ENCODE measurements at places on chromosomes 1 and 21.
A peak's percentile ranks its signal among the peaks of the same experiment; 100 is the strongest.

DNA sequence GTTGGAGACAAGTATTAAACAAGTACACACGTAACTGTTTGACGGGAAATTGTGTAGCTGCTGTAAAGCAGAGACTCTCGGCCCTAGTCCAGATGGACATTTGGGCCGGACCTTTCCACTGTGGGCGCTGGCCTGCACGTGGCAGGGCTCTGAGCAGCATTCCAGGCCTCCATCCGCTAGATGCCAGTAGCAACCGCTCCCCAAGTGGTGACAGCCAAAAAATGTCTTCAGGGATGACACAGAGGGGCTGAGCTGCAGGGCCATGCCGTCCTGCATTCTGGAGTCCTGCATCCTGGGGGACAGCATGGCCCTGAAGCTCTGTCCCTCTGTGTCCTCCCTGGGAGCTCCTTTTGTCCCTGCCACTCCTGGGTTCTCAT lies 24.8 kb downstream of the A3GALT2 start:
- DNase-seq: no peak

DNA sequence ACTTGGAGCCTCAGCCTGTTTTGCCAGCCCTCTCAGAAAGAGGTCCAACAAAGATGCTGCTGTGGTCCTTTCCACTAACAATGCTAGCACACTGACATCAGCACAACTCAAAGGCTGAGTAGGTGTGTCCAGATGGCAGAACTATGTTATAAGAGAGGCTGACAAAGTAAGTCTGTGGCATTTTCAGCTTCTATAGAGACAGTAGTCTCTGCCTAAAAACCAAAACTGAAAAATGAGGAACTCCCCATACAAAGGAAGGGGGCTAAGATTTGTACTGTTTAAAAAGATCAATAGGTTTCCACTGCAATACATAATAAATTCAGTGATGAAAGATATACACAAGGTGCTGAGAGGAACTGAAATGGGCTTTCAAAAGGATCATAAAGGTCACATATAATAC lies 12.3 kb downstream of the ERO1B start:
- DNase-seq: no peak

DNA sequence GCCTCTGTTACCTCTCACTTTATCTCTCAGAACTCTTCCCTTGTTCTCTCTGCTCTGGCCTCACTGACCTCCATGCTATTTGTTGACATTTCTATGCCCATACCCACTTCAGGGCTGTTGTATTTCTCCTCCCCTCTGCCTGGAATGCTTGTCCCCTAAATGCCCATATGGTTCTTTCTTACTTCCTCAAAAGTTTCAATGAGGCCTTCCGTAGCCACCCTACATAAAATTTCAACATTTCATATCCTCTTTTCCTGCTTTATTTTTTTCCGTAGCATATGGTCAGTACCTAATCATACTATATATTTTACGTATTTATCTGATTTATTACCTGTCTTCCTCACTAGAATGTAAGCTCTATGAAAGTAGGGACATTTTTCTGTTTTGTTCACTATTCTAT lies 47.1 kb upstream of the ZYG11A start:
- no peak for DNase-seq

- peak; percentile 16 for DNase-seq
These were observed 1015.4 kb downstream of the AMY1C start for GRCh38 chr1:104765085-104765484.

DNA sequence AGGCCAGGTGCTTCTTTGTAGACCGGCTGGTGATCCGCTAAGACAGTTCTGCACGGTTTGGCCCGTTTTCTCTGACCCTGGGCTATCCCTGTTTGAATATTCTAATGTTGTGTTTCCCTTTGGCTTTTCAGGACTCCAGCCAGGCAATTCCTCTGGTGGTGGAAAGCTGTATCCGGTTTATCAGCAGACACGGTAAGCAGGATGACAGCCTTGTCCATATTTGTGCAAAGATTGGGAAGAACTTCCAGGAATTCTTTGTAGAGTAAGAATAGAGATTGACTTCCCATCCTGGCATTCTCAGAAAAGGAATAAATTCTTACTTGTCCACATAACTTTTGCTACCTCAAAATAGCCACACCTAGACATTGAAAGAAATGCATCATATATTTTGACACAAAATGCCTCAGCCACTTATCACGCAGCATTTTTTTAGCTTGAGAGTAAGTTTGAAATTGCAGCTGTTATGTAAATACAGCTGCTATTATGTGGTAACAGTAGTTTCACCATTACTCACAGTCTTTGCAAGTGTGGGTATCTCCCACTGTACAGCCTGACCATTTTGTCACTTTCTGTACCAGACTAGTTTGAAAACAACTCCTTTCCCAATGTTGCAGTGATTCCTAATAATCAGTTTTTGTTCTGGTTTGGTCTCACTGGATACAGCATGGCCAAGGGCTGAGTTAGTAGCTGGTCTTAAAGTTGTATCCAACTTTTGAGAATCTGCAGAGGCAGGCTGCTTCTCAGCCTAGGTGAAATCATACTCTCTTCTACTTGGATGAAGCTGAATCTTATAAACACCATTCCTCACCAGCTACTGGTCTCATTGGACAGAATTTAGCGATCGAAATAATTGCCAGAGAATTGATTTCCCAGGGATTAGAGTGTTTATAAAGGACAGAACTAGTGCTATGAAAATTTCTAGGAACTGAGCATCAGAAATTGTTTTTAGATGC lies 40.0 kb upstream of the IKBKE start:
- DNase-seq: no peak

GRCh38 chr1:94416901-94417727 lies 1.1 kb upstream of the ABCD3 start:
- DNase-seq: peak; percentile 89

DNA sequence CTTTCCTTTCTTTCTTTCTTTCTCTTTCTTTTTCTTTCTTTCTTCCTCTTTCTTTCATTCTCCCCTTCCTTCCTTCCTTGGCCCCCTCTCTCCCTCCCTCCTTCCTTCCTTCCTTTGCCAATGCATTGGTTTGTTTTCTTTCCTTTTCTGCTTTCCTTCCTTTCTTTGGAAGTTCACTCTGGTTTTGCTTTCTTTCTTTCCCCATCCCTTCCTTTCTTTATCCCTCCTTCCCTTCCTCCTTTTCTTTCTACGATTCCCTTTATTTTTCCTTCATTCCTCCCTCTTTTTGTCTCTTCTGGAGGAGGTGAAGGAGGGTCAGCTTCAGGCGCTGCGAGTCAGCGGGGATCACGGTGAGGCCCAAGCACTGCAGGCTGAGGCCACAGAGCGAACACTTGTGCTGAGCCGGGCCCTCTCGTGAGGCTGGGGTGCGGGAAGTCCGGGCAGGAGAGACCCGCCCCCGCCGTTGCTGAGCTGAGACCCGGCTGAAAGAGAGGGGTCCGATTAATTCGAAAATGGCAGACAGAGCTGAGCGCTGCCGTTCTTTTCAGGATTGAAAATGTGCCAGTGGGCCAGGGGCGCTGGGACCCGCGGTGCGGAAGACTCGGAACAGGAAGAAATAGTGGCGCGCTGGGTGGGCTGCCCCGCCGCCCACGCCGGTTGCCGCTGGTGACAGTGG lies 1.5 kb downstream of the SIM2 start:
- no peak for DNase-seq

DNA sequence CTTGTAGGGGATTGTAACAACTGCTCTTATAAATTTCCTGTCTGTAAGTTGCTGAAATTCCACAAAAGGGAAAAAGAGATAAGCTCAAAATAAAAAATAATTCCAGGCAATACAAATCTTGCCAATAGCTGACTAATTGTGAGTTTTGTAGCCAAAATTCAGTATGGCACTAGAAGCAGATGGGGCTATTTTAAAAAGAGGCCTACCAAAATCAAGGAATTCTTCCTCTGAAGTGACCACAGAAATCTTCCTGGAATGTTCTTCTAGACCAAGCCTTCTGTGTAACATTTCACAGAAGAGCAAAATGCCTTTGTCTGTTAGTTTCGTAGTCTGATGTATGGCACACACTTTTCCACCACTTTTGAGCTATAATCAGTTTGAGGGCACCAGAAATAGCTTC lies 127.6 kb downstream of the CYYR1 start:
- no peak for DNase-seq

GRCh38 chr1:208866386-208866955 lies 622.3 kb upstream of the PLXNA2 start:
- peak; percentile 17 for DNase-seq

DNA sequence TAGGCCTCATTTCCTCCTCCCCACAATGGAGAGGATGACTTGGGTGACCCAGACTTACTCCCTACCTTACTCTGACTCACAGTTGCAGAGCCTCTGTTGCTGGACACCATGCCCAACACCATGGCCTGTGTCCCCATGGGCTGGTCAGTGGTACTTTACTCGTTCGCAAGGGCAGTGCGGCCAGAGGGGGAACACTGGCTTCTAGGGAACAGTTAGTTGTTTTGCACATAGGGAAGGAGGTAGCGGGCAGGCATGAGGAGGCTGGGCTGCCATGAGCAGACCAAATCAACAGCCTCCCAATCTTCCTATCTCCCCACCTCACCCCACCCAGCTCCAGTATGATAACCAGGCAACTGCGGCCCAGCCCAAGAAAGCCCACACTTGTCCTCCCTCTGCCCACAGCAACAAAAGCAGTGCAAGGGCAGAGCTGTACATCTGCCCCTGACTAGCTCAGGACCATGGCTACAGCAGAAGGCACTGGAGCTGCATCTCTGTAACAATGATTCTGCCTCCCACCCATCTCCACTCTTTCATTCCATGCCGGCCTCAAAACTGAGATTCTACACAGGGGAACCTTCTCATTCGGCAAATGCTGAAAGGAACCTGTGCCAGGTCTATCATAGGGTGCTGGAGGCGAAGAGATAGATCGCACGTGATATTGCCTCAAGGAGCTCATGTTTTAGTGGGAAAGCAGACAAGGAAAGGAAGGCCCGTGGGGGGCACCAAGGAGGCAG lies 18.6 kb downstream of the TAL1 start:
- DNase-seq: no peak

DNA sequence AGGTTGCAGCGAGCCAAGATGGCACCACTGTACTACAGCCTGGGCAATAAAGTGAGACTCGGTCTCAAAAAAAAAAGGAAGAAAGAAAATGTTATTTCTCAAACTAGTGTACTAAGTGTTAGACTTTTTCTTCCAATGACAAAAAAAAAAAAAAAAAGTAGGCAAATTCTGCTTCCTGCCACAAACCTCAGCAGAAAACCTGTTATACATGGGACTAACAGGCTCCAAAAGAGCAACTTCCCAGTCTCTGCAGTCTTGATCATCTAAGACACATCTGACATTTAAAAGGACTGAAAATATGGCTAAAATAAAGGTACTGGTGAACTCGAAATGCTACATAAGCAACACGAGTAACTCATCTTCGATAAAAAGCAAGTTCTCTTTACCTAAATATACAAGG lies 59.6 kb downstream of the HSF2BP start:
- DNase-seq: no peak

DNA sequence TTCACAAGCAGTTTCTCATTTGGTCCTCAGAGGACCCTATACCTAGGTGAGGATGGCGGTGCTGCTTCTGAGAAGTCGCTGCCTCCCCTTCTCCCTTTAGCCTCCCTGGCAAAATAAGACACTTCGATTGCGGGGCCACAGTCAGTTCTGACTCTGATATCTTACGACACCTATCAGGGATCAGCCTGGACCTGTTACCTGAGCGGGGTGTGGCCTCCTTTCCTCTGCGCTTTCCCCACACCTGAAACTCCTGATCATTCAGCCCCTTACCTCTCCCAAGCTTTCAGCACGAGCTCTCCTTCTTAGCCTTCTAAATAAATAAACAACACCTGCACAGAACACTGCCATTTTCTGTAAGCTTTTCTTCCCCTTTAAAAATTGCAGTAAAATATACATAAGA lies 24.6 kb upstream of the GPR137B start:
- no peak for DNase-seq

DNA sequence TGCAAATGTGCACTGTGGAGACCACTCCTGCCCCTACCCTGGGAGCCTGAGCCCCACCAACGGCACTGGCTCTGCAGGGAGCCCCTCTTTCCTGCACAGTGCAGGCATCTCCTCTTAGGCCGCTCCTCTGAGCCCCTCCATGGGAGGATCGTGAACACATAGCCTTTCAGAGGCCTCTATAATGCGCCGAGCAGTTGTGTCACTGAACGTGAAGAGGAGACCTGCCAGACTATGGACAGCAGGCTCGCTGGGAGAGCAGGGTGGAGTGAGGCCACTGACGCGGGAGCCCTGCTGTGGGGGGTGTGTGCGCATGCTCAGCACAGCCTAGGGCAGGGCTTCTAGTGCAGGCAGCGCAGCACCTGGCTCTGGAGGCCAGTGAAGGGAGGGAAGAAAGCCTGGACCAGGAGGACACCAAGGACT lies 151.3 kb upstream of the COL6A1 start:
- DNase-seq: peak; percentile 24

DNA sequence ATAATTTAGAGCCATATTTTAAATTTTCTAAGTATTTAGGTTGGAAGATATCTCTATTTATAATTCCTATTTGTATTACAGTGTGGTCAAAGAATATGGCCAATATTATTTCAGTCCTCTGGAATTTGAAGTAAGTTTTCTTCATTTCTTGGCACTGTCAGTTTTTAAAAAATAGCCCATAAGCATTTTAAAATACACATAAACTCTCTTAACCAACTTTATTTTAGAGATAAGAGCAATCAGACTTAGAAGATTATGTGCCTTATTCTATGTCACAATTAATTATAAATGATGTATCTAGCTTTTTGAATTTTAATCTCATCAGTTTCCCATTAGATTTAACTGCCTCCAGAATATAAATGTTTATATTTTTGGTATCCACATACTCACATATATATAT lies 130.8 kb downstream of the USP25 start:
- no peak for DNase-seq

- DNase-seq: no peak
These were observed 15.6 kb upstream of the SLC45A1 start for GRCh38 chr1:8302081-8302956.

DNA sequence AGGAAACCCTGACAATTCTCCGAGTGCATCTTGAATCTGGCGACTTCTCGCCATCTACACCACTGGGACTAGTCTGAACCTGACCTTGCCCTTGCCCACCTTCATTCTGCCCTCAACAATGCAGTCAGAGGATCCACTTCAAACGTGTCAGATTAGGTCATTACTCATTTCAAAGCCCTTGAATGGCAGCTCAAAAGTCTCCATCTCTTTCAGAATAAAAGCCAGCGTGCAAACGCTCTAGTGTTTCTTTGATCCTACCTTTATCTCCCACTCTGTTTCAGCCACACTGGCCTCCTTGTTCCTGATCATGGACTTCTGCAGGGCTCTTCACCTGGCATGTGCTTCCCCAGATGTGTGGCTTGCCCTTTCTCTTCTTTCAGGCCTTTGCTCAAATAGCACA lies 31.3 kb downstream of the SLC30A1 start:
- no peak for DNase-seq

- no peak for DNase-seq
These were observed 35.5 kb downstream of the SLC26A9 start for GRCh38 chr1:205907794-205908193.

DNA sequence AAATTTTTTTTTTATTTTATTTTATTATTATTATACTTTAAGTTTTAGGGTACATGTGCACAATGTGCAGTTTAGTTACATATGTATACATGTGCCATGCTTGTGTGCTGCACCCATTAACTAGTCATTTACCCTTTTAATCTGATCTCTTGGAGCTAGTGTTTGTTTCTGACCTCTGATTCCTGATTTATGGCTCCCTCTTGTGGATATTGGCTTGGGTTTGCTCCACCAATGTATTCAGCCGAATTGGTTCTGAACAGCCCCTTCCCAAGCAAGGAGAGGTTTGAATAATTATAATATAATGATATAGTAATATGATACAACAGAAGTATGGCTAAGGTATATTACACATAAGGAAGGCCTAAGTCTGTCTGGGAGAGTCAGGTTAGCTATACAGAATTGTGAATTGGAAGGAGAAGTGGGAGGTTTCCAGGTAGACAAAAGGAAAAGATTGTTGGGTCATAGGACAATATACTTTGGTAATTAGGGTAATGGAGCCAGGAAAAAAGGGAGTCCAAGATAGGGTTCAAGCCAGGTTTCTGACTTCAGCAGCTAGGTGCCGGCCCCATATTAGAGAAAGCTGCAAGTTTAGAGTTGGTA lies 53.1 kb upstream of the HMCN1 start:
- DNase-seq: peak; percentile 41

Measured in muscle of back (tissue), 13 donors.